ENCODE measurements at places on chromosomes 5 and 9.

- no peak for DNase-seq
Measured at GRCh38 chr5:170070556-170071412, 34.9 kb upstream of the FOXI1 start.

- DNase-seq = no peak
Measured at GRCh38 chr9:71796100-71796767, 27.9 kb upstream of the CEMIP2 start.

- no peak for DNase-seq
Measured at GRCh38 chr5:80299601-80300000, 20.2 kb upstream of the SPZ1 start.

- no peak for DNase-seq
Measured at GRCh38 chr5:111242606-111243005, 18.4 kb downstream of the CAMK4 start.

DNA sequence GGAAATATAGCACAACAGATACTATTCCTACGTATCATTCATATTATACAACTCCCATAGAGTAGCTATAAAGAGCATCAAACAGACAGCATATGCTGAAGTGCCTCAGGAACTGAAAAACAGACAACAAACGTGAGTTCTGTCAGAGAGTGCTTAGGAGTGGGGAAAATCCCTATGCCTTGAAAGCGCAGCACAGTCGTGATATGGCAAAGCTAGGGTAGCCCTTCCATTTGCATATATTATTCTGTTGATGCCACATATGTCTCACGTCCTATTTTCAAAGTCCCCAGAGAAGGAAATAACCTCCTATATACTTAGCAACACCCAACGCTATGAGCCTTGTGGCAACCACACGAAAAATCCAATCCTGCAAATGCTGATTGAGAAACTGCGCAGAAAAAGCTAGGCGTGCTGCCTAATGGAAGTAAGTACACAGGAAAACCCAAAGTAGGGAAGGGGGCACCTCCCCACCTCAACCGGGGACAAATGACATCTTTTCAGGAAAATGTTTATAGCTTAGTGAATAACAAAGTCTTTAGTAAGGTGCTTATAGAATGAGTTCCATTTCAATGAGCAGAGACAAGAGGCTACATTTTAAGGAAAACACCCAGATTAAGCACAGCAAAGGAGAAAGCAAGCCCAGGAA is 105.1 kb downstream of the MED10 start:
- no peak for DNase-seq

DNA sequence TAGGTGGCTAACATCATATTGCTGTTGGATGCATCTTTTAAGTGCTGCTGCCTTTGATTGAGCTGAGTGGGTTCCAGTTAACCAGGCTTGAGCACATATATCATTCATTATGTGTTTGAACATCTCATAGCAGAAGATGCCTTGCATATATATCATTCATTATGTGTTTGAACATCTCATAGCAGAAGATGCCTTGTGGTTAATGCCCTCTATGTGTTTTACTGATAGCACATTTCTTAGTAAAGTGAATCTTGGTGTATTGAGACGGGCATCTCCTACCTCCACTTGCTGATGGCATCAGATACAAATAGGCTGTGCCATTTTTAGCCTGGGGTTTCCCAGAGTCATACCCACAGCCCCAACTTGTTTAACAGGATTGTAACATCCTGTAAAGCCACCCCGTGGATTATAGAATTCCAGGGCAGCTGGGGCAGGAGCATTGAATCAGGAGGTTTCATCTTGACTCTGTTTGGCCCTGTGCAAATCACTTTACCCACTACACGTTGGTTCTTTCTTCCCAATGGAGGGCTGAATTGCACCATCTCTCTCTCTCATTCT is 26.5 kb downstream of the MTAP start:
- DNase-seq = no peak

DNA sequence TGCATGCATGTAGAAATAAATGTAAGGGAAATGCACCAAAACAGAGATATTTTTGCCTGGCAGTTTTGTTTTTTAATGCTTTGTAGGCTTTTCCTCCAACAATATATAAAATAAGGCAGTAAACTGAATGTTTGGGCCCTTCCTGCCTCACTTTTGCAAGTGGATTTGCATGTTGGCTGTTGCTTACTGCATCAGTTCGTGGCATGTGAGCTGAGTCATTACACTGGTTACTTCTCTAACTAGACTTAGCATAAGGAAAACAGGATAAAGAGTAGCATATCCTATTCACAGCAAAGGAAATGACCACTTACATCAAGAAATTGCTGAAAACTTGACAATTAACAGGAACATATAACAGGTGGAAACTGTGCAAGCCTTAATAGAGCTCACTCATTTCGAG is 113.4 kb downstream of the TLE1 start:
- DNase-seq = no peak

DNA sequence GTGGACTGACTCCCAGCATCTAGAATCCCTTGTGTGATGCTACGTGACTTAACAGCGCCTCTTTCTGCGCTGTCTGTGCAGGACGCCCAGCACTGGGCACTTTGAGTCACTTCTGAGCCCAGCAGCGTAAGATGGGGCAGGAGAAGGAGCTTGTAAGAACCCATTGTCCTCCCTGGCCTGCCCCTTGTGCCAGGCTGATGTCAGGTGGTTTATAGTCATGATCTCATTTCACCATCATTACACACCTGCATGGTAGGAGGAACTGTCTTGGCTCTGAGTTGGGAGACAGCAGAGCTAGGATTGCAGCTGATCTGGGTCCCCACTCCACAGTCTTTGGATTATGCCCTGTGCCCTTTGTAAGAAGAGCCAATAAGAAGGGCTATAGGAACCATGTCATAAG is 12.2 kb downstream of the ERGIC1 start:
- no peak for DNase-seq

DNA sequence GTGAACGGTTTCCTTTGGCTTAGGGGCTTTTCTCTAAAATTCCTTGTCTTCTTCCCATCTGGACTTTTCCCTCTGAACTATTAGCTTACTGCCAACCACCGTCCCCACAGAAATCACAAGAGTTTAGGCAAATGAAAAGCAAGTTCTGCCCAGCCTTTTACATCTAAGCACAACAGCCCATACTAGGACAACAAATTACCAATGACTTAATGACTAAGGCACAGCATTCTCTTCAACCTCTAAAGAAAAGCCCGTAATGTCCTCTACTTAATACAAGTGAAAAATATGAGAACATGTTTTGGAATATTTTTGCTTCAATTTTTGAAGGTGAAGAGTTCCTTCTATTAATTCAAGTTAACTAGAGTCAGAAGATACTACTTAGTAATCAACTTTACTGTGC is 1.2 kb downstream of the ZBTB5 start:
- no peak for DNase-seq

DNA sequence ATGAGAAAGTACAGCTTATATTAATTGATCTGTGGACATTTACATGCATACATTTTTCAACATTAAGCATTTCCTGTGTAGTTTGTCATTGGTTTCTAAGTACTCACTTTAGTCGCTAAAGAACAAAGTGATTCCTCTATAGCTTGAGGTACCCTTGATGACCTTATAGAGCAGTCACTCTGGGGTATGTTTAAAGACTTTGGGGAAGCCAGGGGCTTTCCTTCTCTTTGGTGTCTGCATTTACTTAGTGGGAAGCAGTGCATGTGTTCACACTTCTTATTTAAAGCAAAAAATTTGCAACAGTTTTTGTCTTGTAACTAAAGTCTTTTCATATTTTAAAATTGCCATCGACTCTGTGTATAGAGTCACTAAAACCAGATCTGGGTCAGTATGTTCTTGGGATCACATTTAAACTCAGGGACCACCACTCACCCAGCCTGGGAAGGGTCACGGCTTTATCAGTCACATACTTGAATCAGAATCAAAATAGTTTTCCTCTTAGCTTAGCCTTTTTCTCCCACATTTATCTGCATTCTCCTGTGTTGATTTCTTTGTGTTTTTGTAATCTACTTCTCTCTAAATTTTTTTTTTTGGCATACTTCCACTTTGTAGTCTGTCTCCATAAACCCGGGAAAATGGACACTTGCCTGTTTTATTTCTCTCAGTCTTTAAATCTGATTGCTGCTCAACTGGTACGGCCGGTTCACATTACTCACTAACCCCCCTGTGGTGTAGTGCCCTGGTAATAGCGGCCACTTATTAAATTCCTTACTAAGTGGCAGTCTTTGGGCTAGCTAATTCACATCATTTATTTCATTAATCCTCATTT is 143.9 kb upstream of the FBN2 start:
- DNase-seq = no peak

- DNase-seq = no peak
Measured at GRCh38 chr9:136516191-136516654, 29.6 kb downstream of the NOTCH1 start.

- no peak for DNase-seq
Measured at GRCh38 chr5:100595152-100595811, 60.1 kb downstream of the FAM174A start.

DNA sequence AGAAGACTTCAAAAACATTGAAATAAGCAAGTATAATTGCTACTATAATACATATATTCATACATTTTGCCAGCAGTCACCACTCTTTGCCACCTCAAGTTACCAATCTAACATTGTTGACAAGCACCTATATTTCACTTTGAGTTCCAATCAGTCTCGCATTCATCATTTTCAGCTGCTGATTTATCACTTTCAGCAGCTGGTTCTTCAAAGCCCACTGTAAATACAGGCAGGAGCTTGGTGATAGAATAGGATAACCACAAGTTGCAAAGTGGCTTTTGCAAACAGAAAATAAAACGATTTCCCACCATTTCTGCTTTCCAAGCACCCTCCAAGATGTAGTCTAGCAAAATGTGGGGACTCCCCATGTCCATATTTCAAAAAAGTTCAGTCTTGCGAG is 114.2 kb upstream of the ITGA1 start:
- no peak for DNase-seq

DNA sequence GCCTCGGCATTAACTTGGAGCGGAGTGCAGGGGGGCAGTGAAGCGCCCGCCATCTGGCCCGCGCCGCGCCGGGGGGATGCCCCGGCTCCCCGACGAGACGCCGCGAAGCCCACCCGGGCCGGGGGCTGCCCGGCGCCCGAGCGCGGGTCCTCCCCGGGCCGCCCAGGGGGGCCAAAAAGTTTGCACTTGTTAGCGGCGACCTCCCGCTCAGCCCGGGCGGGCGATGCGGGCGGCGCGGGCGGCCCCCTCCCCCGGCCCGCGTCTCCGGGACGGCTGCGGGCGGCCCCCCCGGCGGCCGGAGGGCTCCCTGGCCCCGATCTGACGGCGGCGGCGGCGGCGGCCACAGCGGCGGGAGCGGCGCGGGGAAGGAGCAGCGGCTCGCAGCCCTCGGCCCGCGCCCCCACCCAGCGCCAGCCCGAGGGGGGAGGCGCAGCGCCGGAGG is at the start of gene NTNG2:
Gene NTNG2, plus strand, starts transcription at position 316 of the 442 bp plus-strand sequence. CDS start 4,774 bp downstream, outside the sequence.
- DNase-seq = no peak

DNA sequence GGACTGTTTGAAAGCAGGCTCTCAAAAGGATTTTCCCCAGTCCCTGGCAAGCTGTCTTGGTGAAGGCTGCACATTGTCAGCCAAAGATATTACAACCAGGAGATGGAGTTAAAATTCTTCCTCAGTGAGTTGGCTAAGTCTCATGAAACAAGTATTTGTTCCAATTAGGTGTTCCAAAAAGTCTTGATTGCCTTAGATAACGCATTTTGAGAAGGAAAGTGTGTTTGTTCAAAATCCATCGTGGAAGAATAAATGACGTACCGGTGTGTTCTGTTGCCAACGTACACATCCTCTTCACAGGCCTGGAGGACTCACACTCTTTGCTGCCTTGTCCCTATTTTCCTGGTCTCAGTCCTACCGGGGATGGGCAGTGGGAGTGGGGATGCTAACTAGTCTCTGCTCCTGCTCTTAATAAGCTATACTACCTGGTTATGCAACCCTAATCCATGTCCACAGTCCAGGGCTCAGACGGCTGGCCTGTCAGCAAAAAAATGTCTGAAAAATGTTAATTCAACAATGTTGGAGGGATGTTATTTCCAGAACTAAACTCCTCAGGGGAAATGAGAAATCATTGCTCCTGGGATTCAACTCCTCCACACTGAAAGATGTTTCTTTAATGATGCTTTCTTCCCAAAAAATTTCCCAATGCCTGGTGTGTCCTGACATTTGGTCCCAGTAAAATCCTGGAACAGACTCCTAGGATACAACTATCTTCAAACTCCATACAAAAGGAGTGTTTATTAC is 175.3 kb upstream of the KLF9 start:
- DNase-seq = no peak

DNA sequence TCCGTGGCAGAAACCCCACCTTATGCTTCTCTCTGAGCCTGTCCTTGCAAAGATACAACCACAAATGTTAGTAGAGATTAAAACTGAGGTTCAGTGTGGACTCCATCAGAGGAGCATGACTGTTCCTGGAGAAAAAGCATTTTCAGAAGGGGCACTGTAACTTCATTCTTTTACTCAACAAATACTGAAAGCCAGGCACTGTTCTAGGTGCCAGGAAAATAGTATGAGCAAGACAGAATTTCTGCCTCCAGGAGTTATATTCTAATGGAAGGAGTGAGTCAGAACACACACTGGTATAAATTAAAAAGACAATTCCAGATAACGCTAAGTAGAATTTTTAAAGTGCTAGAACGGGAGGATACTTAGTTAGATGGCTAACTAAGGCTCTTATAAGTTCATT is 251.4 kb upstream of the GAS1 start:
- DNase-seq = no peak

DNA sequence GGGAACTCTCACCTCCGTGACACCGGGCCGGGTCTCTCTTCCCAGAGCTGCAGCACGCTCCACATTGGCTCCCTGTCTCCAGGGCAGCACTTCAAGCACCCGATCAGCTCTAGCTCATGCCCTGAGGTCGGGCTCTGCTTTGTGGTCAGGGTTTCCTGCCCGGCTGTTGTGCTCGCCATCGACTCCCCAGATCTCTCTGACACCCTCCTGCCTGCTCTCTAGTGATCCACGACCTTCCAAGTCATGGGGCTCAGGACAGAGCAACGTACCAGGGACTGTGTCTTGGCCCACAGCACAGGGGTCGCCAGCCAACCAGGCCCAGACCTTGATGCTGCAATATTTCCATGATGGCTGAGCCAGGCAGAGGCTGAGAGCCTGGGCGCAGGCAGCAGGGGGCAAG is 45.1 kb downstream of the PRRT1B start:
- DNase-seq = no peak

GRCh38 chr5:124685404-124685930 is 61.0 kb downstream of the ZNF608 start:
- no peak for DNase-seq

DNA sequence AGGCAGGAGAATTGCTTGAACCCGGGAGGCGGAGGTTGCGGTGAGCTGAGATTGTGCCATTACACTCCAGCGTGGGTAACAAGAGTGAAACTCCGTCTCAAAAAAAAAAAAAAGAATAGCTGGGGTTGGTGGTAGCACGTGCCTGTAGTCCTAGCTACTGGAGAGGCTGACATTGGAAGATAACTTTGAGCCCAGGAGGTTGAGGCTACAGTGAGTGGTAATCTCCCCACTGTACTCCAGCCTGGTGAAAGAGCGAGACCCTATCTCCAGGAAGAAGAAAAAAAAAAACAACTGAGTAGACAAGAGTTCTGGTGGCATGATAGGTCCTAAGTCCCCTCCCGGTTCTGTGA is 26.3 kb downstream of the GOLGA2 start:
- DNase-seq = no peak

GRCh38 chr9:76531231-76531780 is 72.3 kb downstream of the GCNT1 start:
- DNase-seq = no peak

GRCh38 chr9:134571946-134572917 is 69.4 kb upstream of the COL5A1 start:
- no peak for DNase-seq

GRCh38 chr9:92176068-92176799 is 61.0 kb upstream of the SPTLC1 start:
- no peak for DNase-seq
